Dermis blood vessel endothelial cell (primary cell): ENCODE measurements at places on chromosomes 13 and 19. TPM values are rescaled to one million over a fixed set of nuclear protein-coding genes. Genes with fewer than 3 reads are reported as not detected.

GRCh38 chr19:15448778-15449619 is 757 bp downstream of the WIZ start:
- no peak for DNase-seq

The KCNC3 gene
- total RNA-seq: 0.51 TPM in 2 replicates

GRCh38 chr13:109790086-109790485 is 3.7 kb upstream of the IRS2 start:
- DNase-seq: no peak

DNA sequence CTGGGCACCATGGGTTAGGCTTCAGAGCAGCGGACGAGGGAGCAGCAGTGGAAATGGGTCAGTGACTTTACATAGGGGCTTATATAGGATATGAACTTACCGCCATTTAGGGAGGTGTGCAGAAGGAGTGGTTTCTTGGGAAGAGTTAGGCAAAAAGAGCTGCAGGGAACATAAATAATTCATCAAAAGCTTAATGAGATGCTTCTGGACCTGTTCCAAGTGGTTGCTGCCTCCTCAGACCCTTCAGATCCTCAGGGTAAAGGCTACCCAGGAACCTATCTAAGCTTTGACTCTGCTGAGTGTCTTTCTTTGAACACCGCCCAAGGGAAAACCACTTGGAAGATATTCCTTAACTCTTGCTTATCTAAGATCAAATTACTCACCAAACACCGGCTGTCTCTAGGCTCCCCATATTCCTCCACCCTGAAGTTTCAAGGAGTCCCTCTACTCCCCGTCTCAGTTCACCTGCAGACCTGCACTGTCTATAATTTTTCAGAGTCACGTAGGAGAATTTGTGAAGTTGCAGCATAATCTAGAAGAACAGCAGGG is at the start of gene IGFL4:
TSS of gene IGFL4 (minus strand) at position 51 of the 549 bp plus-strand sequence. CDS start at position 11, 40 bp downstream.
- DNase-seq: no peak

DNA sequence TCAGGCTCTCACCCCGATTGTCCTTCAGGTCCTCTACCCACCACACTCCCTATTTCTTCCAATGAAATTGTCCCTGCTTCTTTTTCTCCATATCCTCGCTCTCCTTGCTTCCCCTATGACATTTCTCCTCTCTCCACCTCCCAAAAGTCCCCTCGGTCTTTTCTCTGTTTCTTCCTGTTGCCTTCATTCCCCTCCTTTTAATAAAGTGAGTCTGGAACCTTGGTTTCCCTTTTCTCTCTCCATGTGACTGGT is 676 bp upstream of the ZNF574 start:
- DNase-seq: no peak

DNA sequence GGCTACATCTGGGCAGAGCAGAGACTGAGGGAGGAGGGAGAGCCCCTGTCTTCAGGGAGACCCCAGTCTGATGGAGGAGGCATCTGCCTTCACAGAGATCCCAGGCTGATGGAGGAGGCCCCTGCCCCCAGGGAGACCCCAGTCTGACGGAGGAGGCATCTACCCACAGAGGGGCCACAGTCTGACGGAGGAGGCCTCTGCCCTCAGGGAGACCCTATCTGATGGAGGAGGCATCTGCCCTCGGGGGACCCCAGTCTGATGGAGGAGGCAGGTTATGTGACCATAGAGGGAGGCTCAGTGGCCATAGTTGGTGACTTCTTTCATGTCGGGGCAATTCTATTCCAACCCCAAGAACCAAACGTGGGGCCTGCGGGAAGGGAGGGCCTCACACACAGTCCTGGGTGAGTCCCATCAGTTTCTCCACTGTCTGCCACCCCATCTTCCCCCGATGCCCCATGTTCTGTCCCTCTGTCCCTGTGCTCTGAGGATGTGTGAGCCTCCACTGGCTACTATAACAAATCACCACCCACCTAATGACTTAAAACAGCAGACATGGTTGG is 14.3 kb downstream of the MISP start:
- DNase-seq: no peak

- DNase-seq: no peak
These were observed 712.9 kb upstream of the GPC6 start for GRCh38 chr13:92513672-92514071.

- DNase-seq: no peak
These were observed at the start of gene POU2F2 for GRCh38 chr19:42132030-42132628. Gene POU2F2 (minus strand): TSS chr19:42132446. CDS start chr19:42132411, 35 bp downstream.

The FAM216B gene
- total RNA-seq: not detected in 2 replicates

The RNF113B gene
- not detected in 2 replicates for total RNA-seq
